SK-MEL-5 (cell line): ENCODE measurements at places on chromosomes 2 and 18. TPM values are rescaled to one million over a fixed set of nuclear protein-coding genes. Genes with fewer than 3 reads are reported as not detected.

The DRC1 gene
- not detected in 2 replicates for total RNA-seq

The KHK gene
- 3.0 and 3.2 TPM in 2 replicates for total RNA-seq

The MAPRE2 gene
- total RNA-seq = 20.0 and 25.9 TPM in 2 replicates

The GPR45 gene
- 0.21 and 0.98 TPM in 2 replicates for total RNA-seq

The ALPI gene
- not detected in 2 replicates for total RNA-seq

The RNF181 gene
- total RNA-seq = 212 and 226 TPM in 2 replicates

The LCT gene
- not detected in 2 replicates for total RNA-seq

The LIPG gene
- not detected in 2 replicates for total RNA-seq

The GATA6 gene
- 2.1 and 2.7 TPM in 2 replicates for total RNA-seq

The SNTG2 gene
- not detected in 2 replicates for total RNA-seq

The ZFAND2B gene
- total RNA-seq = 10.9 and 16.2 TPM in 2 replicates
